NCI-H524 treated with DMSO at 0.1 percent for 48 hours (cell line): ENCODE measurements at places on chromosomes 16 and 17.

- DNase-seq, result no peak
Observed at GRCh38 chr16:24816688-24817087, 29.1 kb upstream of the SLC5A11 start.

DNA sequence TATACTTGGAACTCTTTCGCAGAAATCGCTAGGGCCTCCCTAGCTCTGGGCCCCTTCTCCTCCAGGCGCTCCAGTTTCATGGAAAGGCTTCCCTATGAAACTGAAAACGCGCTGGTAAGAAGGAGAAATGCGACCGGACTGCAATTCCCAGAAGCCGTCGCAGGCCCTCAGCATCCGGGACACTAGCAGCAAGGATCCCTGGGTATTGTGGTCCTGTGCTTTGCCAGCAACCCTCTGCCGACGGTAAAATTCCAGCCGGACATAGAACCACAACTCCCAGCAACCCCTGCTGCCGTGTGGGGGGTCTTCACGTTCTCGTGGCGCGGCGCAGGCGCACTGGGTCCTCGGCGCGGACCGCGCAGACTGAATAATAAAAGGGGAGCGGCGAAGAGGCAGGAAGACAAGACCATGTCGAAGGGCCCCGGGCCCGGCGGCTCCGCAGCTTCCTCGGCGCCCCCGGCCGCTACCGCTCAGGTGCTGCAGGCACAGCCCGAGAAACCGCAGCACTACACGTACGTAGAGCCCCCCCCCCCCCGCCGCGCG is at the start of gene UNK:
UNK (plus strand) TSS at position 334 of the 543 bp plus-strand sequence; CDS start at position 409, 75 bp downstream.
- DNase-seq, result peak; percentile 100

GRCh38 chr17:596287-596686 is 118.4 kb downstream of the VPS53 start:
- DNase-seq, result no peak

DNA sequence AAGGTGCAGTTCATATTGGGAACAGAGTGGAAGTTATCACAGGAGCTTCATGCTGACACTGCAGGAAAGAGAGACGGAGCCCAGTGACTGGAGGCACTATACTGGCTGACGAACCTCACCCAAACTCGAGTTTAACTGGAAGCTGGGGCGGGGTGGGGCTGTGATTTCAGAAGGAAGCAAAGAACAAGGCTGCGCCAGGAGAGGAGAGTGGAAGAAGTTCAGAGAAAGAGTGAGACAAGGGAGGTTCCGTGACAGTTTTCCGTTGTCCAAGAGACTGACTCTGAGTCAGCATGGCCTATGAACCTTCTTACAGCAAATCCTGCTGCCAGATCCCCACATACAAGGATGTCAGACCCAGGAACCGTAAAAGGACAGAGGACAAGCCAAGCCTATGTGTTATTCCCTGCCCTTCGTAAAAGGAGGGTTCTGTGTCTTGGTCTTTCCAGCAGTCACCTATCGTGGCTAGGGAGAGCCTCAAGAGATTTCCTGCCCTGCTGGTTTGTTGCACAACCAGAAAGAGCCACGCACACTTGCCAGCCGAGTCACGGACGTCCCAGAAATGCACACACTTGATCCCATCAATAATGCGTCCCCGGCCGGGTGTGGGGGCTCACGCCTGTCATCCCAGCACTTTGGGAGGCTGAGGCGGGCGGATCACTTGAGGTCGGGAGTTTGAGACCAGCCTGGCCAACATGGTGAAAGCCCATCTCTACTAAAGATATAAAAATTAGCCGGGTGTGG is 5.1 kb downstream of the PITPNA start:
- DNase-seq, result no peak

GRCh38 chr16:54652201-54652770 is 278.4 kb upstream of the IRX5 start:
- DNase-seq, result no peak

GRCh38 chr16:52572656-52573055 is 25.7 kb upstream of the TOX3 start:
- no peak for DNase-seq

DNA sequence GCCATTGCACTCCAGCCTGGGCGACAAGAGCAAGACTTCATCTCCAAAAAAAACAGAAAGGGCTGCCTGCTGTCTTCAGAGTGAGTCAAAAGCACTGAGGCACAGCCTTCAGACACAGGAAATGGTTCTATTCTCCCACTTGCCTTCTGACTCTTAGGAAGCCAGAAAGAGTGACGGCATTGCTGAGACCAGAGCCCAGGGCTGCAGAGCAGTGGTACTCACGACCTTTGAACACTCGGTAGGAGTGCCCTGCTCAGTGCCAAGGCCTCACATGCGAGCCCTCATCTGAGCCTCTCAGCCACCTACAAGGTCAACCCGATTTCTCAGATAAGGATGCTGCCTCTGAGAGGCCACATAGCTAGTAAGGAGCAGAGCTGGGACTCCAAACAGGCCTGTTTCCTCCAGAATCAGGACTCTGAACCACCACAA is 3.5 kb upstream of the ITGAE start:
- DNase-seq, result no peak

- DNase-seq, result no peak
Observed at GRCh38 chr17:76296186-76296585, 11.9 kb downstream of the QRICH2 start.

- DNase-seq, result no peak
Observed at GRCh38 chr17:49861150-49861884, 13.4 kb upstream of the TAC4 start.
